ENCODE measurements at places on chromosomes 5 and 9.
A peak's percentile ranks its signal among the peaks of the same experiment; 100 is the strongest.

GRCh38 chr5:44266882-44267576 lies 122.2 kb downstream of the FGF10 start:
- no peak for DNase-seq

DNA sequence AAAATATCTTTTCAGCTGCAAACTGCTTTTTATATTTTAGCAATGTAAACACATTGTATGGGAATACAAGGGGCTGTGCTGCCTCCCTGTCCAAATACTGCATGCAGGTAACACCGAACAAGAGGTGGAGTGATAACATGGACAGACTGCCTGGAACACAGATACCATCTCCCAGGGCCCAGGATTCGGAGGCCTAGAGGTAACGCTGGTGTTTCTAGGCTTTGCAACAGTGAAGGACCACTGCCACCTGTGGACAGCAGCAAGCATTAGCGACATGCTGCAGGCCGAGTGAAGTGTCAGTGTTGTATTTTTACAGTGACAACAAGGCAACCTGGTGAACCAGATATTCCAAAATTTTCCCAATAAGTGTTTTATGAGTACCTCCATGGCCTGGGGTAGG lies 379.1 kb downstream of the DMRT2 start:
- DNase-seq = no peak

- no peak for DNase-seq
Measured at GRCh38 chr5:79418276-79418675, 95.7 kb downstream of the HOMER1 start.

DNA sequence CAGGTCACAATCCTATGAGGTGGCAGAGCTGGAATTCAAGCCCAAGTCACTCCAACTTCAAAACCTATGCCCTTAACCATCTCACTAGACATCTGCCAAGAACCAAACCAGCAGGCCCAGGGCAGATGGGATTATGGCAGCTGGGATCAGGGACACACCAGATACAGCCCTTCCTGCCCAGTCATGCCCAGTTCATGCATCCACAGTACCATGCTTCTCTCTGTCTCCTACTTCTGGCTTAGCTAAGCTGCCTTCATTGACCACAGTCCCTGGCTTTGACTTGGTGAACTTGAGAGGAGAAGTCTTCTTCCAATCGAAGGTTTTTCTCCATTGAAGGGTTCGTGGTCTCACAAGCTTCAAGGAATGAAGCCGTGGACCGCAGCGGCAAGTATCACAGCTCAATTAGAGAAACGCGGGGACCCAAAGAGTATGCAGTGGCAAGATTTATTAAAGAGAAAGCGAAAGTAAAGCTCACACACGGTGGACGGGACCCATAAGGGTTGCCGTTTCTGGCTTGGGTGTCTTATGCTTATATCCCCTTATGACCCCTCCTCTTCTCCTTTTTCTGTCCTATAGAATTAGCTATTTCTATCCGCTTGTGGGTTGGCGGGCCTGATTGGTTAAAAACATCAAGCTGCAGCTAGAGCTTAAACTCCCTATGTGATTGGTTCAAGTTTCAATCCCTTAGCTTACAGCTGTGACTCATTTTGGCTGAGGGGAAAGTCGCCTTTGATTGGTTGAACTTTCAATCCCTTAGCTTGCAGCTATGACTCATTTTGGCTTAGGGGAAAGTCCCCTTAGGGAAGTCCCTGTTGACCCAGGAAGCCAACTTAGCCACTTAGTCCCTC lies 101.2 kb downstream of the TRIM36 start:
- DNase-seq = peak; percentile 31

GRCh38 chr9:14627513-14627912 lies 65.7 kb downstream of the ZDHHC21 start:
- no peak for DNase-seq

GRCh38 chr9:13491493-13492424 lies 212.3 kb upstream of the MPDZ start:
- no peak for DNase-seq

- no peak for DNase-seq
Measured at GRCh38 chr9:21383627-21384026, 1.6 kb downstream of the IFNA2 start.

- DNase-seq = no peak
Measured at GRCh38 chr9:34106110-34106509, 20.4 kb downstream of the DCAF12 start.

DNA sequence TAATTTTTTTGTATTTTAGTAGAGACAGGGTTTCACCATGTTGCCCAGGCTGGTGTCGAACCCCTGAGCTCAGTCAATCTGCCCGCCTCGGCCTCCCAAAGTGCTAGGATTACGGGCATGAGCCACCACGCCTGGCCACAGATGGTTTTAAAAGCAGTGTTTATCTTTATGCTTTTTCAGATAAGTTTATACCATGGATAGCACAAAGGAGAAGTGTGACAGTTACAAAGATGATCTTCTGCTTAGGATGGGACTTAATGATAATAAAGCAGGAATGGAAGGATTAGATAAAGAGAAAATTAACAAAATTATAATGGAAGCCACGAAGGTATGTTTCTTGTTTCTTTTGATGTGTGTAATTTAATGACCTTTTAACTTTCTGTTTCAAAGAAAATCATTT lies 35.1 kb downstream of the POLK start:
- no peak for DNase-seq

- DNase-seq = no peak
Measured at GRCh38 chr5:58262226-58262625, 197.7 kb downstream of the PLK2 start.

GRCh38 chr9:4970970-4971641 lies 14.0 kb upstream of the JAK2 start:
- DNase-seq = peak; percentile 67

DNA sequence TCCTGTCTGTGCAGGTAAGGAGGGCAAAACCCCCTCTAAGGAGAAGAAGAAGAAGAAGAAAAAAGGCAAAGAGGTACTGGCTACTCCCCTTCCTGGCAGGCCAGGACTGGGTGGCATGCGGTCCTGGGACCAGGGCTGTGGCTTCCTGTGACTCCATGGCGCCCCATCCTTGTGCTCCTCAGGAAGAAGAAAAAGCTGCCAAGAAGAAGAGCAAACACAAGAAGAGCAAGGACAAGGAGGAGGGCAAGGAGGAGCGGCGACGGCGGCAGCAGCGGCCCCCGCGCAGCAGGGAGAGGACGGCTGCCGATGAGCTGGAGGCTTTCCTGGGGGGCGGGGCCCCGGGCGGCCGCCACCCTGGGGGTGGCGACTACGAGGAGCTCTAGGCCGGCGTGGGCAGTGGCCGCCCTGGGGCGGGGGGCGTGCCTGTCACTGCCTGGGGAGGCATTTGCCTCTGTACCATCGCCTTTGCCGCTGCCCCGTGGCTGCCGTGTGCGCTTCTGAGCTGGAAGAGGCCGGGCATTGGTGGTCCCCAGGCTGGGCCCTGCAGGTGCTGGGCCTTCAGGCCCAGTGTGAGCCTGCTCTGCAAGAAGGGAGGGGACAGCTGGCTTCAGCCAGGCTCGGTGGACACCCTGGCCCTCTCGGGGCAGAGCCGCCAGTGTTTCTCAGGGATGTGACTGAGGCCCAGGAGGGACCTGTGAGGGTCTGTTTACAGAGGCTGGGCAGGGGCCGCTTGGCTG lies 2.0 kb upstream of the AJM1 start:
- no peak for DNase-seq

DNA sequence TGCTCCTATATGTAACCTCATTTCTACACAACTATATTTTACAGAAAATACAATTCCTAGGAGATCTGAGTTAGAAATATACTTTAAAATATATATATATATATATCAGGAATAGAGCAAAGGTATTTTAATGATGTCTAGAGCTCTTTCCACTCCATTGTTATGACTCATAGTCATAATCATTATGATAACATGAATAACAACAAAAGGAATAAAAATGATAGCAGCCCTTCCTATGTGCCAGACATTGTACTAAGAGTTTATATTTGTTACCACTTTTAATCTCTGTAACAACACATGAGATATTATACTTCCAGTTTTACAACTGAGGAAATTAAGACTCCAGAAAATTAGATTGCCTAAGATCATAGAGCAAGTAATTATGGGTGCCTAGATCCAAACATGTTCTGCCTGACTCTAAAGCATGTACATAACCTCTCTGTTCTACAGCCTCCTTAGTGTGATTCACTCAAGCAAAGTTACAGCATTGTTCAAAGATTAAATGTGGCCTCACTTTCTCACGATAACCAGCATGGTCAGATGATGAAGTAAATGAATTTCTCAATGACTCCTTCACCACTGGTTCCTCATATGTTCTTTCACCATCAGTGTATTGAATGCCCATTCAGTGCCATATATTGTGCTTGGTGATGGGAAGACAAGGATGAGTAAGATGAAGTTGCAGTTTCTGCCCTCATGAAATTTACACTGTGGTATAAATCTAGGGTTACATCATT lies 452.1 kb downstream of the EFNA5 start:
- no peak for DNase-seq

DNA sequence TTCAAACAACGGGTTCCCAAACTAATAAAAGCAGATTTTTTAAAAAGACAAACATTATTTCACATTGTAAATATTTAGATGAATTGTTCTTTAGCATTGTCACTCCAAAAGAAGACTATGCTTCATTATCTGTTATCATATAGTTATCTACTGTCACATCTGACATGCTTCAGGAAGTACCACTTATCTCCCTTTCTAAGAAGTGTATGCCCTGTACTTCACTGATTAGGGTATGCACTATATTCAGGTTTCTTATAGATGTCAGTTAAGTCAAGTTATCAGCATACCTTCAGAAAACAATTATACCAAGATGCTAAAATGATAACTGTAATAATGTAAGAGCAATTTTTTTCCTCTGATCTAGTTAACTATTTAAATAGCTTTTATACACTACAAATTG lies 40.4 kb downstream of the LMBRD2 start:
- no peak for DNase-seq

DNA sequence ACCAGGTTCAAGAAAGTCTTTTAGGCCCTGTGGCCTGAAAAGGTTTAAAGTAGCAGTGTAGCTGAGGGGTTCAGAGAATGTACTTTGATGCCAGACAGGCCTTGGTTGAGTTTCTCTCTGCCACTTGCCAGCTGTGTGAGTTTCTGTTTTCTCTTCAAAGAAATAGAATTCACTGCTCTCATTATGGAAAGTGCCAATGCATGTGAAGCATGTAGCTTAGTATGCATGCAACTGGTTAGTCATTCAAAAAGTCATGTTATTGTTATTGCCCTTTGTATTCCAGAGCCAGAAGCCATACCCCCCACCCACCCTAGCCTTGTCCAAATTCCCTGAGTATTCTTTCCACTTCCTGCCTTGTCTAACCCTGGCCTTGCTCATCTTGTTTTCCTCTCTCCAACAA lies 101.7 kb downstream of the ADRB2 start:
- no peak for DNase-seq

GRCh38 chr5:2699231-2699630 lies 52.2 kb downstream of the IRX2 start:
- no peak for DNase-seq

- no peak for DNase-seq
Measured at GRCh38 chr5:143217065-143217803, 186.3 kb downstream of the NR3C1 start.

- no peak for DNase-seq
Measured at GRCh38 chr9:80485420-80486250, 913.9 kb downstream of the TLE4 start.

GRCh38 chr9:14068690-14069089 lies 245.3 kb downstream of the NFIB start:
- no peak for DNase-seq
